ENCODE measurements at places on chromosomes 11 and 22.

GRCh38 chr11:16788141-16789062 is 50.0 kb downstream of the C11orf58 start:
- DNase-seq = peak; percentile 81

DNA sequence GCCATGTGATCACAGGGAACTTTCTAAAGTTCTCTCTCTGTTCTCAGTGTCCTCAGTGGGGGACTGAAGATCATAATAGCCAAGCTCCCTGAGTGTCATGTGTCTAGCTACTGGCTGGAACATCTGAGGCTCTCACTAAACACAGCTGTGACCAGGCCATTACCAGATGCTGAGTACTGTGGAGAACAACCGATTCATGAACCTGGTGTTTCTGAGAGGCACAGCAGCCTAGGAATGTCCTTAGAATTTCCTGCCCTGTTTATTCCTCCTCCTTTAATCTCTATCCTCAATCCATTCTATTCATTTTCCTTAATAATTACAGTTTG is 93.0 kb downstream of the ME3 start:
- no peak for DNase-seq

DNA sequence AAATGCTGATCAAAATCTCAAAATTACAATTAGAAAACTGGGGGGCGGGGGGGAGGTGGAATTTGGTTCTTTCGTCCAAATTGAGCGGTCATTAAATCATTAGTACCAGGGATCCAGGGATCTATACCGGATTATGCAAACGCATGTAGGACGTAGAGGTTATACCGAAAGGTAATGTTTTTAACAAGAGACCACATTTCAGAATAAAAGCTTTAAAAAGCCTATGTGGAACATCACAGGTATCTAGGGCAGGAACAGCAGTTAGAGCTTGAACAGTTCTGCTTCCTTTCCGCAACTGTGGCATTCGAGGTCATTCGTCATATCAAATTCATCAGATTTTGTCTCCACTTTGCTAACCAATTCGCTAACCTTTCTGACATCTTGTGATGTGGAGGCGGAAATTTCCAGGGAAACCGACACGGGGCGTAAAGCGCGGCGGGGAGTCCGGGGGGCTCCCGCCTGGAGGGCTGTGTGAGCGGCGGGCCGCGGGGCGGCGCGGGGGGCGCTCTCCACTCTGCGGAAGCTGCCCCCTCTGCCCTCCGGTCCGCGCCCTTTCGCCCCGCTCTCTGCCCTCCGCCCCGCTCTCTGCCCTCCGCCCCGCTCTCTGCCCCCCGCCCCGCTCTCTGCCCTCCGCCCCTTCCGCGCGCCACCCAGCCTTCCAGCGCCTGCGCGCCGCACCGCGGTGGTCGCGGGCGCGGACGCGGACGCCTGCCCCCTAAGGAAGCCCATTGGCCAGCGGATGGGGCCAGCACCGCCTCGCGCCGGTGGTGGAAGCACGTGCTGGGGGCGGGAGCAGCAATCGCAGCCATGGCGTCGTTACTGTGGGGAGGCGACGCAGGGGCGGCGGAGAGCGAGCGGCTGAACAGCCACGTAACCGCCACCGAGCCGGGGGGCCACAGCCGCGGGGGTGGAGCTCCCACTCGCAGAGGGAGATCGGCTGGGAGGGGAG is at the start of gene DDX25:
Gene DDX25, plus strand, starts transcription at position 798 of the 949 bp plus-strand sequence. Its CDS starts 10 bp downstream, at position 808.
- DNase-seq = no peak

DNA sequence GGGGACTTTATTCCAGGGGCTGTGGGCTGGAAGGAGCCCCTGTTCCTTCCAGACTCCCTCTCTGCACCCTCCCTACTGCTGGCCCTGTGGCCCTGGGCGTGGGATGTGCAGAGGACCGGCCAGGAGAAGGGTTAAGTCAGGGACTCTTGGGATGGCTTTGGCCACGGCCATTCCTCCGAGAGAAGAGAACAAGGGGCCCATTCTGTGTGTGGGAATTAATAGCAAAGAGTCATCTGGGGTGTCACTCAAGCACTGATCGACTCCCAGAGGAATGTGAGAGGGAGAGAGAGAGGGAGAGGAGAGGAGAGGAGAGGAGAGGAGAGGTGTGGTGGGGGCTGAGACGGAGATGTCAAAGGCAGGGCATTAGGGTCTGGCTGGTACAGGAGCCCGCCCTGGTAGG is 14.2 kb upstream of the SOX10 start:
- no peak for DNase-seq

DNA sequence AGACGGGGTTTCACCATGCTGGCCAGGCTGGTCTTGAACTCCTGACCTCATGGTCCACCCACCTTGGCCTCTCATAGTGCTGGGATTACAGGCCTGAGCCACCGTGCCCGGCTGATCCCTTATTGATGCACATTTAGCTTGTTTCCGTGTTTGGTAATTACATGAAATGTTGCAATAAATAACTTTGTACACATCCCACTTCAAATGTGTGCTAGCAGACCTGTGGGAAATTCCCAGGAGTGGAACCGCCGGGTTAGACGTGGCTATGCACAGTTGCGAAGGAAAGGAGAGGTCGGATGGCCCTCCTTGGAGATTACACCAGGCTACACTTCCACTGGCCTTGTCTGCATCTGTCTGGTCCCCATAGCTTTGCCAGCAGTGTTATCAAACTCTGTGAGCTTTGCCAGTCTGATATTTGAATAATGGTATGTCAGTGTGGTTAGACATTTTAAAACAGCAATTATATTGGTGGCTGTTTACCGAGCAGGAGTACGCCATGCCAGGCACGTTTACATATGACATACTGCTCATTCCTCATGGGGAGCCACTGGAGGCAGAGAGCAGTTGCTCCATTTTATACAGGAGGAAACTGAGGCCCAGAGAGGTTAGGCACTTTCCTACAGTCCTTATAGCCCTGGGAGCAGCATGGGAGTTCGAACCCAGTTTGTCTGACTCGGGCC is 27.2 kb upstream of the SYT7 start:
- no peak for DNase-seq

GRCh38 chr11:106461839-106462545 is 384.5 kb downstream of the AASDHPPT start:
- DNase-seq = no peak

DNA sequence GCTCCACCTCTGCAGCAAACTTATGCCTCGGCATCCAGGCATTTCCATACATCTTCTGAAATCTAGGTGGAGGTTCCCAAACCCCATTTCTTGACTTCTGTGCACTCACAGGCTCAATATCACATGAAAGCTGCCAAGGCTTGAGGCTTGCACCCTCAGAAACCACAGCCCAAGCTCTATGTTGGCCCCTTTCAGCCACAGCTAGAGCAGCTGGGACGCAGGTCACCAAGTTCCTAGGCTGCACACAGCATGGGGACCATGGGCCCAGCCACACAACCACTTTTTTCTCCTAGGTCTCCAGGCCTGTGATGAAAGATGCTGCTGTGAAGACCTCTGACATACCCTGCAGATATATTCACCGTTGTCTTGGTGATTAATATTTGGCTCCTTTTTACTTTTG is 24.7 kb upstream of the MTMR2 start:
- no peak for DNase-seq

DNA sequence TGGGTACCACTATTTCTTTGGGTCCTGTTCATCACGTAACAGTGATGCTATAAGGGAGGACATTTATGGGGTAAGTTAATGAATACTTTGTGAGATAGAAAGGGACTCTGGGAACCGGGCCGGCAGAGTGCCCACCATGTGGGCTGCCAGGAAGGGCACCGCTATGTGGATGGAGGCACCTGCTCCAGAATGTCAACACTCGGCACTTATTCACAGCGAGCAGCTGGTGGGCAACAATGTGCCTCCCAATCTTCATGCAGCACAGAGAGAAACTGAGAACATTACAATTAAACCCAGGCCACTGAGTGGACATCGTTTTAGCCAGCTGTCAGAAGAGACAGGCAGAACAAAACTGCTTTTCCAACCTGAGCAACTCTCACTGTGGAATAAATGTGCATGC is 15.8 kb upstream of the ELFN2 start:
- no peak for DNase-seq

DNA sequence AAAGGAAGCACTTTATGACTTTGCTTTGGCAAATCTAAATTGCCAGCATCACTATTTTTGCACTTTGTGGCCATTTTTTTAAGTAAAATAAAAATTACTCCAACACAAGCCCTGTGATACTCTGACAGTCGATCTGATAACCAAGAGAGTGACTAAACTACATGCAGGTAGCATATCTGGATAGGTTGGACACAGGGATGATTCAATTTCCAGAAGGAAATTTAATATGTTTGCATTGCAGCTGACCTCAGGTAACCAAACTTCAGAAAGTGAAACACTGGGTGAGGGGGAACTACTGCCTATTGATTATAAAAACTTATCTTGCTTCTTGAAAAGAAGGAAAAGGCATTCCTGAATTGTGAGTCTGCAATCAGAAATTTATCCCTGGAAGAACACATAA is 13.9 kb downstream of the OR5B3 start:
- no peak for DNase-seq
